ENCODE measurements at places on chromosomes 4 and X.

DNA sequence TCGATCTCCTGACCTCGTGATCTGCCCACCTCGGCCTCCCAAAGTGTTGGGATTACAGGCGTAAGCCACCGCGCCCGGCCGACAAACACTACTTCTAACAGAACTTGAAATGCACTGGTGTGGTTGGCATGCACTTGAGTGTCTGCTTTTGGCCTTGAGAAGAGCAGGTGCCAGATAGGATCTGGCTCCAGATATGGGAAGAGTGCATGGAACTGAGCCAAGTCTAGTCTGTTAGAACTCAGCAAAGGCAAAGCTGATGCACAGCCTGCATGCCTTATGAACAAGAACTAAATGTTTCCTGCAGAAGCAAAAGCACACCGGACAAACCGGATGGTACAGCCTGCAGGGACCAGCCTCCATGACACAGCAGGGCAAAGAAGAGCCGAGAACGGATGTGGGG lies 35.1 kb upstream of the TBL1X start:
- DNase-seq = no peak

GRCh38 chr4:13633671-13634070 lies 6.1 kb upstream of the BOD1L1 start:
- DNase-seq = no peak

DNA sequence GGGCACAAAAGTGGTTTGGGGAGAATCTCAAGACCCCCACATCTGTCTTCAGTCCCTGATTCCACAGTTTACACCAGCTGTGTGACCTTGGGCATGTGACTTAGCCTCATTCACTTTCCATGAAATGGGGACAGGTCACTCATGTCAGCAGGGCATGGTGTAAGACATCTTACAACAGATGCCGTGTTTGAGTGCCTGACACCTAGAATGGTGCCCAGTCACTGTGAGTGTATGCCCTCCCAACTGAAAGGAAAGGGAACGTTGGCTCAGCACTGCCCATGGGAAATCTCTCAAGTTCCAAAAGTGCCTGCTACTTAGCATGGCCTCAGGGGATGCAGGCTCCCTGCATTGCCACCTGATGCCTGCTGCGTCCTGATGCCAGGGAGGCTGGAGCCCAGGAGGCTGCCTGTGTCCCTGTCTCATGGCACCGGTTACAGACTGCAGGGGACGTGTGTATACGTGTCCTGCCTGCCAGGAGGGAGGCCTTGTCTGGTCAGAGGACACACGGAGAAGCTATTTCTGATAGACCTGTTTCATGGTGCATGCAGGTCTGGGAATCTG lies 32.2 kb downstream of the RNF4 start:
- DNase-seq = no peak

DNA sequence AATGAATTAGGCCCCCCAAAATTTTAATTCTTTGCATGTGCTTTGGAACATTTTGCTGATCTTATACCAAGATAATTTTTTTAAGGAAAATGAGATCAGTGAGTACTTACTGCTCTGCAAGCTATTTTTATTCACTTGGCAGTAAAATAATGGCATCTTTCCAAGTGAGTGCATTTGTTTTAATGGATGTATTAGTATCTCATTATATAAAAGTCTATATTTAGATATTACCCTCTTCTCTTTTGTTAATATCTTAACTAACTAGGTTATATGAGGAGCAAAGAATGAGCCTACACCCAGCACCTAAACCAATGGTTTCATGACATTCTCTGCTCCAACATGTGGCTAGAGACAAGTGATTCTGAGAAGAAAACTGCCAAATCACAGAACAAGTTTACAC lies 21.1 kb upstream of the ARAF start:
- no peak for DNase-seq

DNA sequence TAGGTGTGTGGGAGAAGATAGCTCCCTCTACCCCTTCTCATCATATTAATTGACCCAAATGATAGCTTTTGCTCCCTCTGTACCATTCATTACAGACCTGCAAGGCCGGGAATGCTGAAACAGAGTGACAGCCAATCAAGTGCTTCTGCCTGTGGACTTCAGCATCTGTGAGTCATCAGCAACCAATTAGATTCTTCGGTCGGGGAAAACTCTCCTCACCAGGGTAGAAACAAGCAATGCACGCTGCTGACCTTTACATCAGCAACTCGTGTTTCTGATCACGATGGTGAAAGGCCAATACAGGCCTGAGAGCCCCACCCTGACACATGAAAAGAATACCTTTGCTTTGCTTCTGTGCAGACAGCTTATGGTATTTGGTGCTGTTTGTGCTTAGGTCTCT lies 347.2 kb upstream of the DDX53 start:
- no peak for DNase-seq

DNA sequence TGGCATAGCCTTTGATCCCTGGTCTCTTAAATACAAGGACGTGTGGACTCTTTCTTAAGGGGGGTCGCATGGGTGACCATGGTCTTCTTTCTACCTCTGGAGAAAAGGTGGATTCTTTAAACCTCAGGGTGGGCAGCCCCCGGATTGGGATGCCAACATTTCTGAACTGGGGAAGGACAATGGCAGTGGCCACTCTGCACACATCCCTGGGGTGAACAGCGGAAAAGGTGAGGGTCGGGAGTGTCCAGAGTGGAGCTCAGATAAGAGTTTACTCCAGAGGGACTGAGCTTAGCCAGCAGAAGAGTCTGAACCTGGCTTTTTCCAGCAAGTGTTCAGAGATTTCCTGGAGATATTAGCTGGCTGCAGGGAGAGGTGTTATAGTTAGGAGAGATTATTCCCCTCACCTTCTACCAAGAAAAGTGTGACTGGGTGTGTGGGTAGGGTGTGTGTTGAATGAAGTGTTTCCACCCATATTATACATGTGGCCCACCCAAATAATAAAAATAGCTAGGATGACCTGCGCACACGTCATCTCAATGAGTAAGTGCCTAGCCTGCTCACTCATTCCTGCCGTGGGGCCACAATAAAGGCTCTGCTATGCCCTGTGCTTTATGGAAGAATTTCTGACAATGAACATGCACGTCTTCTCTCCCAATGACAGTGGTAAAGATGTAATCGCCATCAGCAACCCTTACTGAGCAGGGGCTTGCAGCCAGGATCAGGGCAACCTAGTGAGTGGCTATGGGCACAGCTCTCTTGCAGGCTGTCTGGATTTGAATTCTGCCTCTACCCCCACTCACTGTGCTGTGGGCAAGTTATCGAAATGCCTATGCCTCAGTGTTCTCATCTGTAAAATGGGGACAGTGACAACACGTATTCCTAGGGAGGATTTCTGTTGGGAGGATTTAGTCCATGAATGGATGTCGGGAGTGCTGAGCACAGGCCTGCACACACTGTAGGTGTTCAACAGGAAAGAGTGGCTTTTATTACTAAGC lies 76.6 kb downstream of the SLC2A9 start:
- no peak for DNase-seq

- no peak for DNase-seq
Observed at GRCh38 chr4:76582074-76582816, 147.2 kb downstream of the SHROOM3 start.

- DNase-seq = no peak
Observed at GRCh38 chr4:174598800-174599199, 76.5 kb upstream of the HPGD start.

- no peak for DNase-seq
Observed at GRCh38 chrX:15202454-15203177, 67.3 kb downstream of the ASB9 start.

DNA sequence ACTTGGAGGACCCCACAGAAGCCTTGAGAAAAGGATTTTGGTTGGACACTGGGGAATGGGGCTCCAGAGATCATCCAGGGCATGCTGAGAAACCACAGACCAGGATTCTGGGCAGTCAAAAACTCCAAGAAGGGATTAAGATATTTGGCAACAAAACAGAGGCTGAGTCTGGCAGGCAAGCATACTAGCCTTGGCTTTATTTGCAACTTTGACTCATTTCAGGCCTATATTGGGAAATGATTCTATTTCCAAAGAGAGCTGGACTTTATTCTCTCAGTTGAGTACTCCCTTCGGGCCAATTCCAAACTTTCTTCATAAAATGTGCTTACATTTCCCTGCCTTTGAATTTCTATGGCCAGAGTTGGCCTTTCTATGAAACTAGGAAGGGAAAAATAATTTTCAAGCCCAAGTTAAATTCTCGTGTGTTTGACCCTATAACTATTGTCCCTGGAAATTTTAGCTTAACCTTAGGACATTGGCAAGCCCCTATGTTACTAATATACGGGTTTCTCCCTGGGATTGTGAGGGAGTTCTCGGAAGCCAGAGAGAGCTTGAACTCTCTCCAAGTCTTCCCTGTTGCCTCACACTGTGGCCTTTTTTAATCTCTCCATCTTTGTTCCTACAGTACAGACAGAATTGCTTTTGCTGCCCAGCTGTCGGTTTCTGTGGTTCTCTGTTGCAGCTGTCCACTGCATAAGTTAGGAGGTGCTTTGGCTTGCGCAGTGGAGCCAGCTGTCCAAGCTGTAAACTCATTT lies 112.6 kb upstream of the FAM9A start:
- no peak for DNase-seq

DNA sequence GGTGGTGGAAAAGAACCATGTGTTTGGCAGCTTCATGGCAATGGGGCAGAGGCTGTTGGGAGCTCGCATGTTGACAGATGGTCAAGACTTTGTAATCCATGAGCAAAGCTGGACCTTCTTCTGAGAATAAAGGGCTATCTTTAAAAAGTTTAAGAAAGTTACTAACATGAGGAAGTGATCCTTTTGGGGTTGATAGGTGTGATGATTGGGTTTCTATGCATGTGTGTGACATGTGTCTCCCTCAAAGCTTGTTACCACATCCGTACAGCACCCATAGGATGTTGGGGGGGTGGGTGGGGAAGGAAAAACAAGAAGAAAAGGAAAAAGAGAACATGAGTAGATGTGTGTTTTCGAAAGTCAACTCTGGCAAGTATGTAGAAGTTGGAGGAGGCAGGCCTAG lies 123.0 kb upstream of the TLR3 start:
- DNase-seq = no peak

DNA sequence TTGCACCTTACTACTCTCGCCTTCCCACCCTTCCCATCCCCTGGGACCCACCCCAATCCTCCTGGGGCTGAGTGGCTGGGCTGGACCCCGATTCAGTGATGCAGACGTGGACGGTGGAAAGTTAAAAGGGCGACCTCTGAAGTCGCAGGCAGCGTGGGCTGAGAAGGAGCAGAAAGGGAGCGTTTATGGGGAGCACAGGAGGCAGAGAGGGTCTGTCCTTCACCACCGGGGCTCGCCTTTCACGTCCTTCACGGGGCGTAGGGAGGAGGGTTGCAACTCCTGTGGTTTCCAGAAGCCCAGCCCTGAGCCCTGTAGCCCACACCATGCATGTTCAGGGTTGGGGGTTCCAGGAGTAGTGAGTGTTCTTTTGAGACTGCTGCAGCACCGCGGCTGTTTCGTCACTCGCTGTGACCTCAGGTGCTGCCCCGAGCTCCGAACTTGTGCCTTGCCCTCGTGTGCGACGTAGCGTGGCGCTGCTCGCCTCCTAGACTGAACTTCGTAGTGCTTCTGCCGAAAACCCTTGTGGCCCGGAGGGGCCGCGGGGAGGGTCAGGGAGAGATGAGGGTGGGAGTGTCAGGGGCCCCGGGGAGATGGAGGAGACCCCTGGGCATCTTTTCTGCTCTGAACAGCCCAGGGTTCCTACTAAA lies 1.6 kb downstream of the NHS start:
- DNase-seq = no peak

DNA sequence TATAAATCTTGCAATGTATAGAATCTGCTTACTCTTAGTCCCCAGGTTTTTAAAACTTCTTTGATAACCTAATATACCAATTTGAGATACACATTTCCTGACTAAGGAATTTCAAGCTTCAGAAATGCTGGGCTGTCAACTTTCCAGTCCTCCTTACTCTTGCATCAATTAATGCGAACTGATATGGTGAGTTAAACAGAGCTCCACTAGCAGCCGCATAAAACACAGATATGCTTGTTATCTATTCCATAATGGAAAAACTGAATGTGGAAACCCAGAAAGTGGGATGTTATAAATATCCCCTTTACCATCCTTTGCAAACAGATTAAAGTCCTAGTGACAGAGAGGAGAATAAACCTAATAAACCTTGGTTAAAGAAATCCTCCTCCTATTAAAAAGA lies 1913.7 kb downstream of the STIM2 start:
- no peak for DNase-seq

Data from spleen (tissue), 13 donors.